ENCODE measurements at places on chromosomes 7 and 10.

DNA sequence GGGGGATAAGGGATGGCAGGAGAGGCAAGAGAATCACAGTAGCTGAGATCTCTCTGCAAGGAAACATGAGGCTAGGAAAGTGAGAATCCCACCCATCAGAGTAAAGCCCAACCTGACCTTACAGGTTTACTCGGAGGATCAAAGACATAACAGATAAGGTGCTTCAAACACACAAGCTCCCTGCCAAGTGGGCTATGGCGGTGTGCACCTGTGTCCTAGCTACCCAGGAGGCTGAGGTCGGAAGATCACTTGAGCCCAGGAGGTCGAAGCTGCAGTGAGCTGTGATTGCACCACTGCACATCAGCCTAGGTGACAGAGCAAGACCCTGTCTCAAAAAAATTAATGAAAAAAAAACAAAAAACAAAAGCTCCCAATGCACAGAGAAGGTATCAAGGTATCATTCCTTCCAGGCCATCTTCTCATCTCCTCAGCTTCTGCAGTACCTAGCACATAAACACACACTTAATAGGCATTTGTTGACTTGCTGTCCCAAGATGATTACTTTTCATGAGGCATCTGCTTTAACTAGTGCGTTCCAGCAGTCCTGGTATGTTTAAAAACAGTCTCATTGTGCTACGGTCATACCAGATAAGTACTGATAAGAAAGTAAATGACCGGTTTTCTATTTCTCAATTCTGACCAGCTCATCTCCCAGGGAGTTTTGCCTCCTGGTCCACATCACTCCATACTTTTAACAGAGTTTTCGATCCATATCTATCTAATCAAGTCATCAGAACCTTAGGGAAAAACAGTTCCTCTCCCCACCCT lies 13.3 kb downstream of the GNA12 start:
- no peak for DNase-seq

GRCh38 chr10:15809450-15809849 lies 50.9 kb downstream of the MINDY3 start:
- DNase-seq = no peak

DNA sequence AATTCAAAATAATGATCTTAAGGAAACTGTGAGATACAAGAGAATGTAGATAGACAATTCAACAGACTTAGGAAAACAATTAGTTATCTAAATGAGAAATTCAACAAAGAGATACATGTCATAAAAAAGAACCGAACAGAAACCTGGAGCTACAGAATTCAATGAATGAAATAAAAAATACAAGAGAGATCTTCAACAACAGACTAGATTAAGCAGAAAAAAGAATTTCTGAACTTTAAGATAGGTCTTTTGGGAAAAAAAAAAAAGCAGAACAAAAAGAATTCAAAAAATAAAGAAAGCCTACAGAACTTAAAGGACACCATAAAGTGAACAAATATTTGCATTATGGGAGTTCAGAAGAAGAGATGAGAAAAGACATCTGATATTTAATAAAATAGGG lies 129.1 kb upstream of the FOXK1 start:
- DNase-seq = no peak

GRCh38 chr10:63720676-63721075 lies 199.5 kb downstream of the REEP3 start:
- no peak for DNase-seq

DNA sequence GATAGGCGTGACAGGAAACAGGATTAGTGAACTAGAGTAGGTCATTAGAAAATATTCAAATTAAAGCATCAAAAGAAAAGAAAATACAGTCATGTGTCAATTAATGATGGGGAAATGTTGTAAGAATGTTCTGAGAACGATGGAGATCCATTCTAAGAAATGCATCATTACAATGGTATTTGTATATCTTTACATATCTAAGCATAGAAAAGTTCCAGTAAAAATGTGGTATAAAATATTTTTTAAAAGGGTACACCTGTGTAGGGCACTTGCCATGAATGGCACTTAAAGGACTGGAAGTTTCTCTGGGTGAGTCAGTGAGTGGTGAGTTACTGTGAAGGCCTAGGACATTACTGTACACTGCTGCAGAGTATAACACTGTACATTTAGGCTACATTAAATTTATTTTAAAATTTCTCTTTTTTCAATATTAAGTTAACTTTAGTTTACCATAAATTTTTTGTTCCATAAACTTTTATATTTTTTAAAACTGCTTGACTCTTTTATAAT lies 282.5 kb downstream of the BMPER start:
- DNase-seq = no peak

DNA sequence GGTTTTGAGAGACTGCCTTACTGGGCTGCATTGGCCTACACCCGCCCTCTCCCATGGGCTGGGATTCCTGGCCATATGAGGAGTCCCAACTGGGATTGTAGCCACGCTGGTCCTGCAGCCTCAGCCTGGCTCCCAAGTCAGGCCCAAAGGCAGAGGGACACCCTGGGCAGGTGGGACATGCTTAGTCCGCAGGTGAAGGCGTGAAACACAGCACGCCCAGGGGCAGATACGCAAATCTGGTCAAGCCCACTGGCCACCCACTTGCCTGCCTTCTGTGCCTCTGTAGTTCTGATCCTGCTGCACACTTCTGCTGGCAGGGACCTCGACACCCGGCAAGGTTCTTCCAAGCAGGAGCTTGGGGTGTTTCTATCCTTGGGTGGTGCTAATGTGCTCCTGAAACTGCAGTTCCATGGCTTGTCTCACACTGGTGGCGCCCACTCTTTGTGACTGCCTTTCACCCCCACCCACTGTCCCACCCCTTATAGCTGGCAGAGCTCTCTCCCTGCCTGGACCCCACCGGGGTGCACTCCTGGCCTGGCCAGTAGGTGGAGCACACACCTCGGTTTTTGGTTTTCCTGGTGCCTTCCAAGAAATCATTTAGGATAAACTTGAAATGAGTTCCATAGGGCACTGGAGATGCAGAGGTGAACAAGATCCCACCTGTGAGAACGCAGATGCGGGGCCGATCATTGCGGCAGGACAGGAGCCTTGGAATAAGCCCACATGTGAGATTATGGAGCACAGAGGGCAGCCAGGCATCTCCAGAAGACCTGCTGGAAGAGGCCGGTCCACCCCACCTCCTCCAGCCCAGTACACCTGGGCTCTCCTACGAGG lies 47.9 kb downstream of the MKI67 start:
- DNase-seq = peak; percentile 43

DNA sequence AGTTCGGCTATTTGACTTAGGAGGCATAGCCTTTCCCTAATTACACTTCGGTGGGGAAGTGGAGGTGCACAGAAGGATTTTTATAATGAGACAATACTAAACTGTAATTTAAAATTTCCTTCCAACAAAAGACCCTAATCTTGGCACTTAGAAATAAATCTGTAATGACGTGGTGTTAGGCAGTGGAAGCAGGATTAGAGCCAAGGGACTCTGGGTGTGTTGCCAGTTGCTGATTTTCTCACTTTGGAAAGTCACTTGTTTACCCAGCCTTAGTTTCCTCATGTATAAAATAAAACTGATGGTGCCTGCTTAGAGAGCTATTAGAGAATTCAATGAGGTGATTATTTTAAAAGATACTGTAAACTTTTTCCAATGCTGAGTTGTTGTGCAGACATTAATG lies 287.2 kb downstream of the AUTS2 start:
- DNase-seq = no peak

DNA sequence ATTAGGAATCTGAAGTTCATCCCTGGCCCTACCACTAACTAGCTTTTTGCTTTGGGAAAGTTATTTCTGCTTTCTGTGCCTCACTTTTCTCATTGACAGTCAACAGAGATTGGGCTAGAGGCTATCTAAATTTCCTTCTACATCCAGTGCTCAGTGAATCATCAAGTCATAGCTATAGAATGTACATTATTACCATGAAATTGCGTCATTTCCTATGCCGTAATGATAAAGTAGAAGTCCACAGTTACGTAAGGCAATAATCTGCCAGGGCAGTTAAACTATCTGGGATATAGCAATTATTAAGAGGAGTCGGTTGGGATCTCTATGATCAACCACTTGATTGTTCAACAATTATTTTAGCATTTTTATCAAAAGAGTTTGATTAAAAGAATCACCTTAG lies 64.4 kb downstream of the ITGB8 start:
- DNase-seq = peak; percentile 23

- DNase-seq = no peak
Measured at GRCh38 chr10:98833542-98833941, 386.8 kb upstream of the HPS1 start.

GRCh38 chr7:28686418-28686800 lies 271.7 kb downstream of the TRIL start:
- no peak for DNase-seq

DNA sequence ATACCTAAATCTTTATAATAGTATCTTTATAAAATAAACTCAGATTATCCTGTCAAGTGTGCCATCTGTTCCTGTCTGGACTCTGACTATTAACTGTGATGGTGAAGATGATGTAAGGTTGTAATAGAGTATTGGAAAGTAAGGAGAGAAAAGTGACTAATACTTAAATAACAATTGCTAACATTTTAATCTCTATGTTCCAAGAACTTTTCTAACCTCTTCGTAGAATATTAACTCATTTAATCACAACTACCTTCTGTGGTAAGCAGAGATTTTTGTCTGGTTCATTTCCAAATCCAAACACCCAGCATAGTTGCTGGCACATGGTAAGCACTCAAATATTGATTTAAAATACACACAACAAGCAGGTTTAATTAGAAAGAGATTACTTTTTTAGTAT lies 2.5 kb downstream of the TNPO3 start:
- DNase-seq = no peak

GRCh38 chr10:91042069-91042468 lies 121.2 kb upstream of the ANKRD1 start:
- no peak for DNase-seq

- no peak for DNase-seq
Measured at GRCh38 chr10:33410860-33411234, 76.4 kb upstream of the NRP1 start.

- DNase-seq = no peak
Measured at GRCh38 chr10:115953281-115953680, 319.7 kb downstream of the GFRA1 start.

DNA sequence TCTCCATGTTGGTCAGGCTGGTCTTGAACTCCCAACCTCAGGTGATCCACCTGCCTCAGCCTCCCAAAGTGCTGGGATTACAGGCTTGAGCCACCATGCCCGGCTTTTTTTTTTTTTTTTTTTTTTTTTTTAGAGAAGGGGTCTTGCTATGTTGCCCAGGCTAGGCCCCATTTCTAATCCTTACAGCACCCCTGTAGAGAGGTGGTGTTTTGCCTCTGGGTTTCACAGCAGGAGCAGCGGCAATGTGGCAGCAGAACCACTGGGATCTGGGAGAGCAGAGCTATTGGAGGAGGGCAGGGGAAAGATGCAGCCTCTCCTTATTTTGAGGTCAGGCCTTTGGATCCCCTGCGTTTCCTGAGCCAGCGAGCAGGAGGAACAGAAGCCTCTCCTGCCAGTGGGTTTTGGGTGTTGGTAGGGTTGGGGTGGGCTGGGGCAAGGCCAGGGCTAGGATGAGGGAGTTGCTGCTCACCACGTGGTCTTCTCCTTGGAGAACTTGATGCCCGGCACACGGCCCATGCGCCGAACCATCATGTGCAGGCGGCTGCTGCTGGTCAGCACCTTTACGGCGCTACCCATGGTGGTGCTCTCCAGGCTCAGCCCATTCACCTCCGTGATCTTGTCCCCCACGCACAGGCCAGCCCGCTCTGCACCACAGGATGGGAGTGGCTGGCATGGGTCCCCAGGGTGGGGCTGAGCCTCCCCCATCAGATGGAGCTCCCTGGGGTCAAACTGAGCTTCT lies 7.8 kb downstream of the PDZD7 start:
- no peak for DNase-seq

- no peak for DNase-seq
Measured at GRCh38 chr7:149733131-149733923, 40.1 kb downstream of the ZNF467 start.

GRCh38 chr10:6582298-6582697 lies 2.2 kb upstream of the PRKCQ start:
- DNase-seq = no peak

DNA sequence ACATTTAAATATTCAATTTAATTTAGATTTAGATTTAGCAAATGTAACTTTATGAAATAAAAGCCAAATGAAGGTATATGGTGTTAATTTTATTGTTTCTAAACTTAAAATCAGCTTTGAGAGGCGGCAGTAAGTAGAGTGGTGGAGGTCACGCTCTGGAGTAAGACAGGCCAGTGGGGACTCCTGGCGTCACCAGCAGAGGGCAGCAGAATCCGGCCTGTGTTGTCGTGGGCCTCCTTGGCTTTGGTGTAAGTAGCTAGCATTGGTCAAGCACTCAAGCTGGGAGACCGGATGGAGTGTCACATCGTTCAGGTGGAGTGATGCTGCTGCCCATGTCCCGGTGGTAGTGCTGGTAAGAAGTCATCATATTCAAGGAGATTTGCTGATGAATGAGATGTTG lies 98.7 kb upstream of the DNAJB6 start:
- DNase-seq = no peak

DNA sequence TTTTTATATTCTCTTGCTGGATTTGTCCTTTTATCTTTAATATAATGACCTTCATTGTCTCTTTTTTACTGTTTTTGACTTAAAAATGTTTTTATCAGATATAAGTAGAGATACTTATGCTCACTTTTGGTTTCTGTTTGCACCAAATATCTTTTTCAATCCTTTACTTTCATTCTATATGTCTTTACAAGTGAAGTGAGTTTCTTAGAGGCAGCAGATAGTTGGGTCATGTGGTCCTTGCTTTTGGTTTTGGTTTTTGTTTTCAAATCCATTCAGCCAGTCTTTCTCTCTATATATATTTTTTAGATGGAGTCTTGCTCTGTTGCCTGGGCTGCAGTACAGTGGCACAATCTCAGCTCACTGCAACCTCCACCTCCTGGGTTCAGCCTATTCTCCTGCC lies 932.4 kb upstream of the LRRTM3 start:
- no peak for DNase-seq

- DNase-seq = peak; percentile 39
Measured at GRCh38 chr10:79285315-79286197, 61.7 kb upstream of the PPIF start.

GRCh38 chr10:97719602-97720001 lies 6.1 kb downstream of the MARVELD1 start:
- no peak for DNase-seq

DNA sequence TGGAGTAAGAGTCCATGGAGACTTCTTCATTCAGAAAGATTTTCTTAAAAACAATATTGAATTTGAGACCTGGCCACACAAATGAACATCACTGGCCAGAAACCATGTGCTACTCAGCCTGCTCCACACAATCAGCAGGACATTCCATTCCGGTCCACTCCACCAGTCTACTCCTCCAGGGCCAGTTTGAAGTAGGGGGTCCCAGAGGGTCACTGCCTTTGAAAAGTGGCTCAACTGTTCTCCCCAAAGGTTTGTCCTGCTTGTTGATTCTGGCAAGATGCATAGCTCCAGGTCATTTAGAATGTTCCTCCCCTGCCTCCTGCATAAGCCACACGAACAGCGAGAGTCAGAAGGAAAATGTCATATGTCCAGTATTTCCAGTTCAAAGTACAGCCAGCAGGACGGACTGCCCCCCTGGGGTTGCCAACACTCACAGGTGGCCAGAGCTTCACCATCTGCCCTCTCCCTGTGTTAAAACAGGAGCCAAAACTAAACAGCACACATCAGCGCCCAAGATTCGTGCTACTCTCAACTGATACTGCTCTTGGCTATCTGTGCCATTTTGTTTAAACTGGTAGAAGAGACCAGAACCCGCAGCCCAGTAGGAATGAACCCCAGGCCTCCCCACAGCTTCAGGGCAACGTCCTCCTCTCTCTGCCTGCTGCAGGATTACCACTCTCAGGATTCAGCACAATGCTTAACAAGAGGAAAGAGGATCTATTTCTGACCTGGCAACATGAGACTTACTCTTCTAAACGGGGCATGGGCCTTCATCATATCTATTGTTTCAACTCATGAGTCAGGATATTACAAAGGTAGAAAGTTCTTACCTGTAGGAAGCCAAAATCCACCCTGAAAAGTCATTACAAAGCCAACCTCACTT lies 11.3 kb downstream of the GRB10 start:
- no peak for DNase-seq
